ENCODE measurements at places on chromosomes 3 and 15.
A peak's percentile ranks its signal among the peaks of the same experiment; 100 is the strongest.

- DNase-seq: no peak
These were observed 85.3 kb downstream of the RPLP1 start for GRCh38 chr15:69537901-69538300.

- no peak for DNase-seq
These were observed 193.4 kb downstream of the ZNF621 start for GRCh38 chr3:40718209-40718608.

GRCh38 chr3:87228316-87228715 lies 1.2 kb downstream of the CHMP2B start:
- no peak for DNase-seq

DNA sequence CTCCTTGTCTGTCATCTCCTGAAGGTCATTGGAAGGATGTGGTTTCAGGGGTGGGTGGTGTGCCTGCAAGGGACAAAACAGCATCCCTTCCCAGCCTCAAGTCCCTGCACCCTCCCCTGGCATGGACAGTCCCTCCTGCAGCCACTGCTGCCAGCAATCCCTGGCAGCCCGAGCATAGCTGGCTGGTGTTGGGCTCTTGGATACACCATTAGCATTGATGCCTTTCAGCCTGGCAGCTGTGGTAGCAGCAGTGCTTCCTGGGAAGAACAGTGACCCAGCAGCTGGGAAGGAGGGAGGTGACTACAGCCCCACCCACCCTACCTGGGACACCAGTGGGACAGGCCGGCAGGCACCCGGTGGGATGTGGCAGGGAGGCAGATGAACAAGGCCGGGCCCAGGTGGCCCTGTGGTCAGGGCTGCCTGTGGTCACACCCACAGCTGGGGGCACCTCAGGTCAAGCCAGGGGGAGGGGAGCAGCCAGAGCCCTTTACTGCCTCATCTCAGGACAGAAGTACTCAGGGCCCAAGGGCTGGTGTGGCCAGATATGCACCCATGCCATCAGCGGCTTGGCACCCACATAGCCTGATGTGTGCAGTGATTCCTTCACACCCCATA lies 32.9 kb upstream of the TMEM115 start:
- no peak for DNase-seq

- no peak for DNase-seq
These were observed 111.2 kb downstream of the APBA2 start for GRCh38 chr15:28996953-28997352.

GRCh38 chr15:38671675-38672254 lies 107.2 kb upstream of the RASGRP1 start:
- DNase-seq: peak; percentile 20
